HT-29 (cell line): ENCODE measurements at places on chromosomes 1 and 21.

GRCh38 chr1:19156676-19157075 lies 53.4 kb downstream of the UBR4 start:
- peak; percentile 88 for DNase-seq

GRCh38 chr1:94514095-94514727 lies 27.3 kb downstream of the F3 start:
- peak; percentile 48 for DNase-seq

DNA sequence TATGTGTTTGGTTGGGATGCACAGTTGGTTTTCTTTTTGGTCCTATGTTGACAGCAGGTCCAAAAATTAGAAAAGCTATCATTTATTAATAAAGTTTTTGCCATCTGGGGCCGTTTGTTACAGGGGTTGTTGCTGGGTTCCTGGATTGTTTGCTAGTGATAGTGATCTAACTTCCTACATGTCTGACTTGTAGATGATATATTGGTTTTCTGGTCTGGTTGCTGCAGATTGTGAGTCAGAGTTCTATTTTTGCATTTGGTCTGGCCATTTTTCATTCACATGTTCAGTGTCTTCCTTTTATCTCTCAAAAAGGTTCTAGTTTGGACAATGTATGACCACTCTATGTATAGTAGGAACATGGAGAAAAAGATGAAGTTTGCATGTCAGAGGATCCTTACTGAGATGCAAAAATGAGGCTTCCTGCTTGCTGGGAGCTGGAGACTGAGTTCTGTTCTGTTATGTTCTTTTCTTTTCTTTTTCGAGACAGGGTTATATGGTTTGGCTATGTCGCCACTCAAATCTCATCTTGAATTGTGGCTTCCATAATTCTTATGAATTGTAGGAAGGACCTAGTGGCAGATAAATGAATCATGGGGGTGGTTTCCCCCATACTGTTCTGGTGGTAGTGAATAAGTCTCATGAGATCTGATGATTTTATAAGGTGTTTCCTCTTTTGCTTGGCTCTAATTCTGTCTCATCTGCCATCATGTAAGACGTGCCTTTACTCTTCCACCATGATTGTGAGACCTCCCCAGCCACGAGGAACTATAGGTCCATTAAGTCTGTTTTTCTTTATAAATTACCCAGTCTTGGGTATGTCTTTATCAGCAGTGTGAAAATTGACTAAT lies 4.2 kb upstream of the NVL start:
- DNase-seq: no peak

- DNase-seq: no peak
Observed at GRCh38 chr1:14822493-14822892, 224.0 kb downstream of the KAZN start.

DNA sequence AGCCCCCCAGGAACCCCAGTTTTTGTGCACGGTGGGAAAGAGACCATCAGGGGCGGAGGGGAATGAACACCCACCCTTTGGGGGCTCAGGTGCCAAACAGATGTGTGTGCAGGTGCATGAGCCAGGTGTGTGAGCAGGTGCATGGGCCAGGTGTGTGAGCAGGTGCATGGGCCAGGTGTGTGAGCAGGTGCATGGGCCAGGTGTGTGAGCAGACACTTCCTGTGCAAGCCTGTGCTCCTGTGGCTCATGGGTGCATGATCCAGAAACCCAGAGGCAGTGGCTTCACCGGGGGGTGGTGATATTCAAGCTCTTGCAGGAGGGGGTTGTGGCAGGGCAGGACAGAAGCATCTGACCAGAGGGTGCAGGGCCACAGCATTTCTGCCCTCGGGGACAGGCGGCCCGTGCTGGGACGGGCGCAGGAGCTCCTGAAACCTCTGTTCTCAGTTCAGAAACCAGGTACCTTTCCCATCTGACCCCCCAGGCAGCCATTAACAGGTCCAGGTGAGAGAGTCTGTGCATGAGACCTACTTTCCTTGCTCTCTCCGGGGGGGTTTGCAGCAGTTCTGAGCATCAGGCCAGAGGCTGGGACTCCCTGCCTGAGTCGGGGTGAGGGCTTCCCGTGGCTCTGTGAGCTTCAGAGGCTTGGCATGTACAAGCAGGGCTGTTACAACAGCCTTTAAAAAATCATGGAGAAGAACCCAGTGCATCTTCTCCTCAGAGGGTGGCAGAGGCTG lies 29.1 kb downstream of the COL18A1 start:
- DNase-seq: no peak

DNA sequence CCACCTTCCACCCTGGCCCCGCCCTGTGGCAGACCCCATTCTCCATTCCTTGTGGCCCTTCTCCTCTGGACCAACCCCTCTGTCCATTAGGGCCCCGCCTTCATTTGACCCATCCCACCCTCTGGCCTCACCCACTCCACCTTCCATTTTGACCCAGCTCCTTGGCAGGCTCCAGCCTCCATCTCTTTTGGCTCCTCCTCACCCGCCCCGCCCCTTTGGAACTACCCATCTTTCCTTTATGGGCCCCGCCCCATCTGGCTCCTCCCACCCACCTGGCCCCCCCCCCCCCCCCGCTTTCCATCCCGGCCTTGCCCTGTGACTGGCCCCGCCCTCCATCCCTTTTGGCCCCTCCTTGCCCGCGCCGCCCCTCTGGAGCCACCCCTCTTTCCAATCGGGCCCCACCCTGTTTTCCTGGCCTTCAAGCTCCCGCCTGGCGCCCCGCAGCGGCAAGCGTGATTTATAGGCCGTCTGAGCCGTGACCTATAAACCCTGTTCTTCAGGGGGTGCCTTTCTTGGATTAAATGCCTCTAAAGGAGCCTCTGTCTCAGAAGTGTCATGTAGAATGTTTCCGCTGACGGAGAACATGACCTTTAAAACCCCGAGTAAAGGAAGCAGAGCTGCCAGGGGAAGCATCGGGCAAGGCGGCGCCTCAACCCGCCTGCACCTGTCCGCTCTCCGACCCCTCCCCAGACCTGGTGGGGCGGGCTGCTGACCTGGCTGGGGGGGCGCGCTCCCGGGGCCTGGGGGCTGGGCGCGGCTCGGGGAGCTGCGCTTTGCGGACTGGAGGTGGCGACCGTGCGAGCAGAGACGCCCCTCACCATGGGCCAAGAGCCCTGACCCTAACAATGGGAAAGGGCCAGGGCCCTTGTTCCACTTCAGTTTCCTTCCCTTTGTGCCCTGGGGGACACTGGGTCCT lies 178.0 kb downstream of the CAMTA1 start:
- peak; percentile 9 for DNase-seq

GRCh38 chr1:54371038-54371941 lies 34.9 kb downstream of the SSBP3 start:
- no peak for DNase-seq

GRCh38 chr1:155287987-155288543 lies 10.8 kb downstream of the HCN3 start:
- no peak for DNase-seq

DNA sequence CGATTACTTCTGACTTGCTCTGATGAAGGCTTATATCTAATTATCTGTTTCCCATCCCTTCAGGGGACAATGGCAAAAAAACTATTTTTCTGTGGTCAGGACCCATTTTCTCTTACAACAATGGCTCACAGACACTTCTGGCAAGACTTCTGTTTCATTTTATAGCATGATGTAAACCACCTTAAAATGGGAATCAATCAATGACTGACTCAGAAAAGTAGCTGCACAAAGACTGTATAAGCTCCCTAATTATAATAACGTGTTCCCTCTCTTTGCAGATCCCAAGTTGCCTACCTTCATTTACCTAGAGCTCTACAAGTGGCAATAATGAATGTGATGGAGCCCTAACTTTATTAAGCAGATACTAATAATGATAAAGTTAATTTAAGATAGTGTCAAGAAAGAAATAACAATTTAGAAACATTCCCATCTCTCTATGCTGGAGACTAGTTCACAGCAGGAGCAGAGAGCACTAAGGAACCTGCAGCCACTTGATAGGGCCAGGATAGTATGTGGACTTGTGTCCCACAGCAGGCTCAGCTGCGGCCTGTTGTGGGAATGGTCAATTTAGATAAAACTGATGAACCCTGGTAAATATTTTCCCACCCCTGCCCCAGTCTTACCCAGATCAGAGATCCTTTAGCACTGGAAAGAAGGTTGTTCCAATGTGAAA lies 538 bp downstream of the GBP2 start:
- DNase-seq: no peak

DNA sequence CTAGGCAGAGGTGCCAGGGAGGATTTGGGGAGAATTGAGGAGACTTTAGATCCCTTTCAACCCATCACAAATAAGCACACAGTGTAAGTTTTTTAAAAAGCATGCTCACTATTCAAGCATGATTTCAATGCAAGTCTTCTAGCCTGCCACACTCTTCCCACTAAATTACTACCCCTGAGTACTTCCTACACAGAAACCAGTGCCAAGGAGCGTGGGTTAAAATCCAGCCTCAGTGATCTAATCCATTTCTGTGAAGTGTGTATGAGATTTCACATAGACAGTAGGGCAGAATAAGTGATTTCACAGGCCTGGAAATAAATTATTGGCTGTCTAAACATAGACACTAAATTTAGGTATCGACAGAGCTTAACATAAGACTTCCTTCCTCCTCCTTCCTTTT lies 142.9 kb upstream of the ATP1B1 start:
- DNase-seq: no peak

- DNase-seq: peak; percentile 32
Observed at GRCh38 chr1:62391369-62391971, 45.4 kb upstream of the USP1 start.

GRCh38 chr21:33541105-33541711 lies 709 bp downstream of the GART start:
- peak; percentile 58 for DNase-seq

- no peak for DNase-seq
Observed at GRCh38 chr1:3036447-3037280, 15.4 kb downstream of the ACTRT2 start.

- no peak for DNase-seq
Observed at GRCh38 chr1:14836426-14837140, 238.1 kb downstream of the KAZN start.

GRCh38 chr1:12276225-12276624 lies 46.4 kb downstream of the VPS13D start:
- DNase-seq: peak; percentile 19

- no peak for DNase-seq
Observed at GRCh38 chr1:180271272-180272255, 41.5 kb downstream of the LHX4 start.

GRCh38 chr1:186831168-186831567 lies 2.4 kb downstream of the PLA2G4A start:
- DNase-seq: no peak

GRCh38 chr1:14952626-14953314 lies 200.8 kb upstream of the TMEM51 start:
- no peak for DNase-seq

- peak; percentile 29 for DNase-seq
Observed at GRCh38 chr1:44553771-44554170, 120.5 kb downstream of the TMEM53 start.

GRCh38 chr1:181485287-181486097 lies 2.2 kb downstream of the CACNA1E start:
- no peak for DNase-seq

- no peak for DNase-seq
Observed at GRCh38 chr1:33234588-33234990, 21.7 kb upstream of the ZNF362 start.

GRCh38 chr1:59139396-59139795 lies 157.5 kb upstream of the FGGY start:
- peak; percentile 52 for DNase-seq

- peak; percentile 25 for DNase-seq
Observed at GRCh38 chr1:60942291-60942690, 140.1 kb upstream of the NFIA start.

DNA sequence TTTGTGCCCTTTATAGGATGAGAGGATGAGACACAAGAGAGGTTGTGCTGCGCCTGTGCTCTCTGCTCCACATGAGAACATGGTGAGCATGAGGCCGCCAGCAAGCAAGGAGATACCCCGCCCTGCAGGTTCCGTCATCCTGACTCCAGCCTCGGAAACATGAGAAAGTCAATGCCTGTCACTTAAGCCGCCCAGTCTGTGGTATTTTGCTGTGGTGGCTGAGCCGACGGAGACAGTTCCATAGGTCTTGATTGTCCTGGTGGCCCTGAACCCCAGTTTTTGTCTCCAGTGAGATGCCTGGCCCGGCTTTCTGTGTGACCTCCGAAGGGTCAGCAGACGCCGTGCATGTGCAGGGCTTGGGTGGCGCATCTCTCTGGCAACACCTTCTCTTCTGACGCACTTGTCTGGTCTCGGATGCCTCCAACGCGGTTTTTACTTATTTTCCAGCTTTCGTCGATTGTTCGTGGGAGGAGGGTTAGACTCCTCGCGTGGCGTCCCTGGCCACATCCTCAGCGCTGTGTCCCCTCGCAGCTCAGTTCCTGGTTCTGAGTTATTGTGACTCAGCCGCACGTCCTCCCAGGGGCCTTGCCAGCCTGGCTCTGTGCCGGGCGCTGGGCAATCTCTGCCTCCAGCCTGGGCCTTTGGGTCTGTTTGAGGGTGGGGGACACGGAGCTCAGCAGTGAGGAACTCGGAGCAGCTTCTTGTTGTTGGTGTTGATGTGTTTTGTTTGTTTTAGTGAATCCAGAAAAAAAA lies 70.0 kb downstream of the FAAP20 start:
- DNase-seq: no peak

DNA sequence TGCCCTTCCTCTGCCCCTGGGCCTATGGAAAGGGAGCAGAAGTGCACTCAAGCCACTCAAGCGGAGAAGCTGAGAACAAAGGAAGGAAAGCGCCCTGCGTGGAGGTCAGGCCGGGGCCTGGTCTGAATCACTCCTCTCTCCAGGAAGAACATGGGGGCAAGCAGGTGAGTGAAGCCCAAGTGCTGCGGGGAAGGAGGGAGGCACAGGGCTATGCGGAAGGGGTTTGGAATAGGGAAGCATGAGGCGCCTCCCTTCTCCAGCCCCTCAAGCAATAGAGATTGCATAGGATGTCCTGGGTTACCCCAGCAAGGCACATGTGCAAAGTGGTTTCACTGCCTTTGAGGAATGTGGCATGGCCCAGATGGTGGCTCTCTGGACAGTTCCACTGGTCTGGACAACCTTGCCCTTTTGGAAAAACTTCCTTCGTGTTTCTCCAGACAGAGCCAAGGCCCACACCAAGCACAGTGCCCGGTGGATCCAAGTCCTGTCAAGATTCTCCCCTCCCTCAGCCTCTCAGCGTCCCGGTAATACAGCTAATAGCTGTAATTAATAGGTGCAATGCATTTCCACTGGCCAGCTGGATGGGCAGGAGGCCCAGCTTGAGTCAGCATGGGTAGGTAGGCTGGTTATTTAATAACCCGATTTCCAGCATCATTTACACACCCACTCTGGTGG lies 13.7 kb downstream of the BLACAT1 start:
- peak; percentile 62 for DNase-seq

GRCh38 chr1:50971748-50972305 lies 1.8 kb downstream of the CDKN2C start:
- no peak for DNase-seq
